ENCODE measurements at places on chromosomes 7 and 10.

GRCh38 chr7:122622682-122623081, 76.2 kb downstream of the RNF133 start:
- no peak for DNase-seq
- no peak overlapping the region for H3K4me3 ChIP-seq
- no peaks in the 10 kb centered on the region for H3K27me3 ChIP-seq
- no peaks in the 10 kb centered on the region for H3K4me1 ChIP-seq
- no peak overlapping the region for H3K27ac ChIP-seq

DNA sequence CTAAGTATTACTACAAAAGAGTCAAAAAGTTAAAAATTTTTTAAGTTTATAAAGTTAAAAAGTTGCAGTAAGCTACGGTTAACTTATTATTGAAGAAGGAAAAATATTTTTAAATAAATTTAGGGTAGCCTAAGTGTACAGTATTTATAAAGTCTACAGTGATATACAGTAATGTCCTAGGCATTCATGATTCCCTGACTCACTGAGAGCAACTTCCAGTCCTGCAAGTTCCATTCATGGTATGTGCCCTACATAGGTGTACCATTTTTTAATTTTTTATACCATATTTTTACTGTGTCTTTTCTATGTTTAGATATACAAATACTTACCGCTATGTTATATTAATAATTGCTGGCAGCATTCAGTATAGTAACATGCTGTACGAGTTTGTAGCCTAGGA, 92.3 kb downstream of the CTNNA3 start:
- DNase-seq = no peak
- no peaks in the 10 kb centered on the region for H3K36me3 ChIP-seq
- no peaks in the 10 kb centered on the region for H3K27me3 ChIP-seq
- no peak overlapping the region for H3K27ac ChIP-seq
- no peak overlapping the region for H3K4me3 ChIP-seq

DNA sequence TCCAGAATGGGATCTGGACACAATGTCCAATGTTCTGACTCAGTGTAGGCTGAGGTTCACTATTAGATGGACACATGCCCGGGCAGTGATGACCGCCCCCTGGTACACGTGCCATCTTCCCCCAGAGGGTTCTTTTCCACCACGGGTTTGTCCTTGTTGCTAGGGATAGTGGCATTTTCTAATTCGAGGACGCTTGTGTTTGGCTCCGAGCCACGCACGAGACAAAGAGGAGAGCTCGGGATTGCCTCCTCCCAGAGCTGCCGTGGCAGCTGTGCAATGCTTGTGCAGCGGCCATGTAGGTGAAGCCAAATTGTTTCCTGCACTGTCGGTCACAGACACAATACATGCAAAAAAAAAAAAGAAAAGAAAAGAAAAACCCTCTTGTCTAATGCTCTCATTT, 207.5 kb downstream of the PAXIP1 start:
- peaks cover 19% of the 10 kb centered on the region for H3K27me3 ChIP-seq
- no peak overlapping the region for H3K4me3 ChIP-seq
- DNase-seq = no peak
- no peaks in the 10 kb centered on the region for H3K36me3 ChIP-seq
- no peaks in the 10 kb centered on the region for H3K4me1 ChIP-seq

DNA sequence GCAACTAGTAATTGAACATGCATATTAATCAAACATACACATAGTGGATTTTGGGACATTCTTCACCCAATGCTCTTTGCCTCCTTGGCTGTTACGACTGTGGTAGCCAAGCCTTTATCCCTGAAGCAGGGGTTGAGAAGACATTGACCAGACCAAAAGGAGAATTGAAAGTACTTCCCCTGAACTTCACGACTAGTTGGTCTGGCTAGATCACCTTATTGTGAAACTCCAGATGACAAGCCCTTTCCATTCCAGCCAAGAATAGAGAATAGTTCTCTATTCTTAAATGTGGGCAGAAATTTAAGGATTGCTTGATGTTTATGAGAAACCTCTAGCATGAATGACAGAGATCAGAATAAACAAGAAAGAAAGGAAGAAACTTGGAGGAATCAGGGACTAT, 97.0 kb downstream of the LRMDA start:
- no peak overlapping the region for H3K4me3 ChIP-seq
- H3K4me1 ChIP-seq = peaks cover 6% of the 10 kb centered on the region
- H3K27ac ChIP-seq = no peak overlapping the region
- no peaks in the 10 kb centered on the region for H3K36me3 ChIP-seq

GRCh38 chr7:20503278-20503950, 112.1 kb upstream of the ABCB5 start:
- peak; percentile 40 for DNase-seq
- no peaks in the 10 kb centered on the region for H3K36me3 ChIP-seq
- H3K4me1 ChIP-seq = peaks cover under 1% of the 10 kb centered on the region
- H3K27ac ChIP-seq = no peak overlapping the region

- H3K27ac ChIP-seq = no peak overlapping the region
- H3K4me1 ChIP-seq = no peaks in the 10 kb centered on the region
- no peak overlapping the region for H3K4me3 ChIP-seq
- no peaks in the 10 kb centered on the region for H3K27me3 ChIP-seq
- H3K36me3 ChIP-seq = no peaks in the 10 kb centered on the region
- no peak for DNase-seq
Measured at GRCh38 chr7:179209-179681, 13.1 kb upstream of the FAM20C start.
